ENCODE measurements at places on chromosomes 13 and 19.

GRCh38 chr13:65744836-65745235 is 1485.3 kb downstream of the PCDH9 start:
- DNase-seq = peak; percentile 52

DNA sequence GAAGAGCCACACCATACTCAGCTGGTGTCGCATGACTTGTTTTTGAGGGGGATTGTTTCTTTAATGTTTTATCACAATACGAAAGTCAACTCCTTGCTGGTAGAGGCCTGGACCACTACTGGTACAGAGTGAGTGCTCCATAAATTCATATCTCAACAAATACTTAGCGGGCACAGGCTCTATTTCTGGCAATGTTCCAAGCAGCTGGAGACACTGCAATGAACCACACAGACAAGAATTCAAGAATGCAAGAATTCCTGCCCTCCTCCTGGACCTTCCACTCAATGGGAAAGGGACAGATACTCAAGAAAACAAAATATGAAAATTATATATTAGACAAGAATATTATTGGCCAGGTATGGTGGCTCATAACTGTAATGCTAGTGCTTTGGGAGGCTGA is 5.1 kb upstream of the FXYD5 start:
- no peak for DNase-seq

- peak; percentile 33 for DNase-seq
These were observed 784 bp downstream of the PIBF1 start for GRCh38 chr13:72782717-72783116.

- DNase-seq = peak; percentile 33
These were observed 22.5 kb upstream of the KLF2 start for GRCh38 chr19:16301999-16302694.

DNA sequence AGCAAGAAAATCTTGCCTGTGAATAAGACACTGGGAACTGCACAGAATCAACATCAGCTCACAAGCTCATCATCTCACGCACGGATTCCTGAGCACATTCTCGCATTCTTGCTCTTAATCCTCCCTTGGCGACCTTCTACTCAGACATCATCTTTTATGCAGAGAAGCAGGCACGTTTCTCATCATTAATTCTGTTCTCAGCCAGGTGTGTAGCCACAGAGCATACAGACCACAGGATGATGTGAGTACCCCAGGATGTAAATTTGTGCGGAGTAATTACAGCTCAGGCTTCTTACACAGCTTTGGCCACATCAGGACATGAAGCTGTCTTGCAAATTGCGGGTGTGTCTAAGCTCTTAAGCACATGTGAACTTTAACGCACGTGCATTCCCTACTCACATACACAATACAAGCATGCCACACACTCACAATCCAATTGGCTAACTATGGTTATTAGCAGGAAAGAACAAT is 36.5 kb upstream of the SACS start:
- DNase-seq = peak; percentile 92

DNA sequence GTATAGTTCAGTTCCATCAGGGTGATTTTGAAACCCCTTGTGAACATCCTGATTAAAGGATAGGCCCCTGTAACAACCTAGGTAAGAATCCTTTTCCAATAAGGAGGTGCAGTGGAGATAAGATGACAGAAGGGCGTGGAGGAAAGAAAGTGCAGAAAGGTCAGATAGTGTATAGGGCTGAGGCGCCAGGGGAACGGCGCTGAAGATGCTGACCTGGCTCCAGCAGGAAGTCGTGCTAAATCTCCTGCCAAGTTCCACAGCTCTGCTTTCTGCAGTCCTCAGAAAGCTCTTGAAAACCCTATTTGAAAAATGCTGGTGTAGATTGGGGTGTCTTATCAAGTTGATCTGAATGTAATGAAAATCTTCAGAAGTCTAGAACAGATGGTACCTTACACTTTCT is 221.7 kb downstream of the COG6 start:
- DNase-seq = peak; percentile 52

GRCh38 chr19:19343762-19344161 is 23.1 kb downstream of the MAU2 start:
- DNase-seq = no peak

DNA sequence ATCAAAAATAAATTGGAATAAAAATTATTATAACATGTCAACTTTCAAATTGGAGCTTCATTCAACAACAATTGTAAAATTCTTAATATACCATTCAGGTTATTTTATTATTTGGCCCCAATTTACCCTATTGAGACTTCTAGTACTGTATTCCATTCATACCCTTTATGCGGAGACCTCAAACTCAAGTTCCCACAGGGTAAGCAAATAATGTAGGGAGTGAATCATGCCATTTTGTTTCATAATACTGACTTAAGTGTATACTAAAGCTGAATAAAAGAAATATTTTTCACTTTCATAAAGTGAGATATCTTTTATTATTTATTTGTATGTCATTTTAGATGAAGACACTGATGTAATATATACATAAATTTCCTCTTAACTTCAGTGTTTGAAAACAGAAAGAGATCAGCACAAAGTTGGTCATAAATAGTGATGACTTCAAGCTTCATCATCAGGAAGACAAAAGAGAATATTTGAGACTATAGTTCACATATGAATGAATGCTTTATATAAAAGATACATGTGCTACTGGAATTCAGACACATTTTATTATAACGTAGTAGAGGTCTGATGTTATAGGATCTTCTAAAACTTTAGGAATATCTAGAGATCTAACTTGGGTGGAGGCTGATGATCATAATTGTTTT is 894.4 kb upstream of the PCDH9 start:
- peak; percentile 17 for DNase-seq

DNA sequence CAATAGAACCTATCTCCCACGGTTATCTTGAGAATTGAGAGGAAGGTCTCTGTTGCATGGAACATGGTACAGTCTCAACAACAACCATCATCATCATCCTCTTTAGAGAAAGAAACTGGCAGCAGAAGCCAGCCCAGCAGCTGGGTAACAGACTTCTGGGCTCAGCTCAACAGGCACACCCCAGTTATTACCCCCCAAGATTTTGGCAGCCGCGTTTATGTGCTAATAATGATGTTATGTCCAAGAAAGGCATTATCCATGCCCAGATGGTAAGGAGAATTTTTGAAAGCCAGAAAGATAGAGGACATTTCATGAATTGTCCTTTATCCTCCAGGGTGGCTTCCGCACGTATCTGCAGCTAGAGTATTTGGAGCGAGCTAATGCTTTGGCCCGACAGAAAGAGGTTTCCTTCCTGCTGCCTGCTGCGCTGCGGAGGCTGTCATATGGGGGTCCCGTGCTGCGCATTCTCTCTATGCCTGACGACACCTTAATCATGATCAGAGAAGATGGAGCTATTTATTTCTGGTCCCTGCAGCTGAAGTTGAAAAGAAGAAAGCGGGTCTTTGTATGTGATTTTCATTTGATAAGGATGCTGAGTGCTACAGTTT is 89.9 kb downstream of the TEX26 start:
- DNase-seq = no peak

GRCh38 chr19:35077411-35078223 is 36.1 kb downstream of the HPN start:
- no peak for DNase-seq

DNA sequence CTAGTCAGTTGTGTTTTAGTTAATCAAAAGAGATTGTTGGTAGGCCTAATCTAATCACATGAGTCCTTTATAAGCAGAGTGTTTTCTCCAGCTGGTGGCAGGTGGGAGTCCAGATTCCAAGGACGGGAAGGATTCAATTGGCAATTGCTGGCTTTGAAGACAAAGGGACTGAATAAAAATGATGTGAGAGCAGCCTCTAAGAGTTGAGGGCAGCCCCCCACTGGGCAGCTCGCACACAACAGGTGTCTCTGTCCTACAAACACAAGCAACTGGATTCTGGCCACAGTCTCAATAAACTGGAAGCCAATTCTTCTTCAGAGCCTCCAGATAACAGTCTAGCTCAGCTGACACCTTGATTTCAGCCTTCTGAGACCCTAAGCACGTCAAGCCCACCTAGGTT is 915.2 kb downstream of the PCDH9 start:
- no peak for DNase-seq

DNA sequence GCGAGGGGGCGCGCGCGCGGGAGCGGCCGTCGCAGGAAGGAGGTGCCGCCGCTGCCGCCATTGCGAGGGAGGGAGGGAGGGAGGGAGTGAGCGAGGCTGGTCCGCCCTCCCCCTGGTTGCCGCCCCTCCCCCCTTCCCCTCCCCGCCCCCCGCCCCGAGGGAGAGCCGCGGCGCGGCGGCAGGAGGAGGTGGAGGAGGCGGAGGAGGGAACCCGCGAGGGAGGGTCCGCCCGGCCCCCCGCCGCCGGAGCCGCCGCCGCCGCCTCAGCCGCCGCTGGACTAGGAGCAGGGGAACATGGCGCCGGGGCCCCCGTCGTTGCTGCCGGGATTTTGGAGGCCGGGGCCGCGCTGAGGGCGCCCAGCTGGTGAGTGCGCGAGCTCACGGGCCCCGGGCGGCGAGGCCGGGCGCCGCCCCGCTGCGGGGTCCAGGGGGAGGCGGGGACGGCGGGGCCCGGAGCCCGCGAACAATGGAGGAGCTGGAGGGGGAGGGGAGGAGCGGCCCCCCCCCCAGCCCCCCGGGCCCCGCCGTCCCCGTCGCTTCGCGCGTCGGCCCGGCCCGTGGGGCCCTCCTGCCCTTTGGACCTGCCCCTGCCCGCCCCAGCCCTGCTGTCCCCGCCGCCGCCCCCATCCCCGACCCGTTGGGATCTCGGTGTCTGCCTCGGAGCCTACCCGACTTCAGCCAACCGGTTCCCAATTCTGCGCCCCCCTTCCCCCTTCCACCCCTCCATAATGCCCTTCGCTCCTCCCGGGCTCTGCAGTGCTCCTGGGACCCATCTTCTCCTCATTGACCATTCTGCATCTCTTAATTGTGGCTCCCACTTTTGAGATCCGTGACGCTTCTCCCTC is at the start of gene ARHGAP35:
Gene ARHGAP35, plus strand, starts transcription at position 152 of the 845 bp plus-strand sequence. CDS start 57,679 bp downstream, outside the sequence.
- no peak for DNase-seq

- no peak for DNase-seq
These were observed 102.4 kb upstream of the CSNK1A1L start for GRCh38 chr13:37207691-37208451.

DNA sequence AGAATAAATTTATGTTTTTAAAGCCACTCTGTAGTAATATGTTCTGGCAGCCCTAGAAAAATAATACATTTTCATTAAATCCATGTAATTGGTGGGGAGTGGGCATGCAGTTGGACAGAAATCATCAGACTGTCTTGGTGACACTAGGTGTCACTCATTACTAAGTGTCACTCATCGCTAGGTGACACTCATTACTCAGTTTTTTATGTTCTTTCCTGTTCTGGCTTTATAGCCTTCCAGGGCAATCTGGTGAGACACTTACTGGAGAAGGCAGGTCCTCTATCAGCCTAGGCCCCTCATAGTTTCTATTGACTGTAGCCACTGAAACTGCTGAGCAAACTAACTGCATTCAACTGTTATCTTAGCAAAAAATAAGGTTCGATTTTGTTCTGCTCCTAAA is 542.1 kb downstream of the SLITRK1 start:
- DNase-seq = no peak

DNA sequence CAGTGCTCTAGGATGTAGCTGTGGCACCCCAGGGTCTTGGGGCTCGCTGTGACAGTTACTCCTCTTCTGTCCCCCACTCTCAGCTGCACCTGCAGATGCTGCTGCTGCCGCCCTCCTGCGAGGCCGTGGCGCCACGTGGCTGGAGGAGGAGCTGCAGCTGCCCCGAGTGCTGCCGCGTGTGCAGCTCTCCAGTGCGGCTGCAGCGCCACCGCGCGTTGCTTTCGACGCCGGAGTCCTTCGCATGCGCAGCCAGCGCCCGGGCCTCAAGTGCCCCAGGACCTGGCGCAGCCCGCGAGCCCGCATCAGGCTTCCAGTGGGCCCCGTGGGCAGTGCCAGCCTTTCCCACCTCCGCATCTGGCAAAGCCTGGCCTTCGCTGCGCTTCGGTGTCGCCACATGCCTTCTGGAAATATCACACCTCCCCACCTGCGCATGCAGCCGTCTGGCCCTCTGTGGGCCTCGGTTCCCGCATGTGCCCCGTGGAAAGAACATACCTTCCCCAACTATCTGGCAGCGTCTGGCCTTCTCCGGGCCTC is 692 bp upstream of the ZNF580 start:
- DNase-seq = peak; percentile 86

DNA sequence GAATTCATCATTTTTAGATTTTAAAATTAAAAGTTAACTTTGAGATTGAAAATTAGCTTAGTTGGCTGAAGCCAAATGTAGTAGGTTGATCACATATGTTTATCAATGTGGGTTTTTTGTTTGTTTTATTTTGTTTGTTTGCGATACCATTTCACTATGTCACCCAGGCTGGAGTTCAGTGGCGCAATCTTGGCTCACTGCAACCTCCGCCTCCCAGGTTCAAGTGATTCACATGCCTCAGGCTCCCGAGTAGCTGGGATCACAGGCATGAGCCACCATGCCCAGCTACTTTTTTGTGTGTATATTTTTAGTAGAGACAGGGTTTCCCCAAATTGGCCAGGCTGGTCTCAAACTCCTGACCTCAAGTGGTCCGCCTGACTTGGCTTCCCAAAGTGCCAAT is 665.7 kb upstream of the SLC10A2 start:
- DNase-seq = no peak

GRCh38 chr13:41554180-41554579 is 96.8 kb downstream of the RGCC start:
- DNase-seq = no peak

DNA sequence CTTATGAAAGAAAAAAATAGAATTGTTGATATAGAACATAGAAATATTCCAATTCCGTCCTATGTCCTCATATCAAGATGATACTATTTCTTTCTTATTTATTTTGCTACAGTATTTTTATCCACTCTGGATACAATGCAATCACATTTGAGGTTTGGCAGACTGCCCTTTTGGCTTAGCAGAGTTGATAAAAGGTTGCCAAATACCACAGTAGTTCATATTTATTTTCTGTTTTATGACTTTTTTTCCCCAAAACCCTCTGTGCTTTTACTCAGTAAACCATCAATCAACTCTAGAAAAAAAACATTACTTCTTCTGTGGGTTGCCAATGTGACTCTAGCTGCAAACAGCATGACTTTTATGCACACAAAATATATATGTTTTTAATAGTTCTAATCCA is 424.5 kb downstream of the PCDH9 start:
- DNase-seq = peak; percentile 86

GRCh38 chr19:38559428-38560401 is 58.0 kb downstream of the MAP4K1 start:
- DNase-seq = peak; percentile 35

DNA sequence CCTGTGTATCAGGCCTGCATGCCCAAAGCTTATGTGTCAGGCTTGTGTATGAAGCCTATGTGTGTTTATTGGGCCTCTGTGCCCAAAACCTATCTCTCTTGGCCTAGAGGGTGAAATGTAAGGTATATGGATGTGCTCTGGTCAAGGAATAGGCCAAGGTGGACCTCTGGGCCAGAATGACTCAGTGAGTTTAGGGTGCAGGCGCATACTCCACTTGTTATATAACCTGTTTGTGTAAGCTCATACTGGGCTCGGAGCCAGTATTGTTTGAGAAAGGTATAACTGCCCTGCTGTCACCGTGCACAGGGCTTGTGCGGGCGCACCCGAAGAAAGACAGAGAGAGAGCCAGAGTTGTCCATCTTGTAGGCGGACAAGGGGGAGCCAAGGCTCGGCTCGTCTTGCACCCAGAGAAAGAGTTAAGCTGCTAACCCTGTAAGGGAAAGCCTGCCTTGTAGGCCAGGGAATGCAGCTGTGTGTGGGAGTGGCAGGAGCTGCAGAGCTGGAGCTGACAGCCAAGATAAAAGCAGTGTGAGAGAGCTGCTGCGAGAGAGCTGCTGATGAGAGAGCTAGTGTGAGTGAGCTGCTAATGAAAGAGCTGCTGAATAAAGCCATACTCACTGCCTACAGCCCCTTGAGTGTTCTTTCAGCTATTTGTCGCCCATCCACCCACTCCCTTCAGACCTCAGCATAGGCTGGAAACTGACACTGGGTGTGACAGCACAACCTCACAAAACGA is 43.4 kb upstream of the N4BP2L1 start:
- peak; percentile 64 for DNase-seq

All from iris pigment epithelial cell (primary cell).